Stimulated activated CD4-positive, alpha-beta T cell treated with anti-CD3 and anti-CD28 coated beads, Interleukin-12 subunit alpha, Interleukin-12 subunit beta, amount 100 ng/mL, for 4 hours (primary cell): ENCODE measurements at places on chromosomes 1 and 21.

DNA sequence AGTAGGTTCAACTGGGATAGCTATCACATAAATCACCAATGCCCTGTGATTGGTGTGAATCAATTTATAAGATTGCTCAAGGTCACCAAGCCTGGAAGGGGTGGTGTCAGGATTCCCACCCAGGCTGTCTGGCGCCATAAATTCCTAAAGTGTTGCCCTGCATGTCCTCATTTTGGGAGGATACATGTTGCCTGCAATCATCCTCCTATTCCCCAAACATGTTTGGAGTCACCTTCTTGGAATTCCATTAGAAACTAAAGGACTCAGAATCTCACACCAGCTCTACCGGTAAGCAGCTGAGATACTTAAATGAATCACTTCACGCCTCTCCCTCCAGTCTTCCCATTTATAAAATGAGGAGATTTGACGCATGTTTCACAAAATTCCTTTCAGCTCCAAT, 54.1 kb upstream of the SLC45A1 start:
- no peak for DNase-seq

DNA sequence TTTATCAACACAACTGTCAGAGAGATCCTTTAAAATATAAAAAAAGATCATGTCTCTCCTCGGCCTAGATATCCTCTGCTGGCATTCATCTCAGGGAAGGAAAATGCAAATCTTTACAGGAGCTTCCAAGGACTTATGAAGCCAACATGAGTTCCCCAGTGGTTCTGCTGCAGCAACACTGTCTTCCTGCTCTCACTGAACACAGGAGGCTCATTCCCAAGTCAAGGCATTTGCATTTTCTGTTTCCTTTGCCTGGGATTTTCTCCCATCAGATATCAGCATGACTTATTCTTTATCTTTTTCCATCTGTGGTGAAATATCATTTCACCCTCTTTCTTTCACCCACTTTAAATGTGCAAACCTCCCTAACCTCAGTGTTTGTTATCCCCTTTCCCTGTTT, 513.8 kb upstream of the ZP4 start:
- DNase-seq = no peak

- no peak for DNase-seq
Measured at GRCh38 chr1:75412616-75413015, 198.3 kb downstream of the SLC44A5 start.

DNA sequence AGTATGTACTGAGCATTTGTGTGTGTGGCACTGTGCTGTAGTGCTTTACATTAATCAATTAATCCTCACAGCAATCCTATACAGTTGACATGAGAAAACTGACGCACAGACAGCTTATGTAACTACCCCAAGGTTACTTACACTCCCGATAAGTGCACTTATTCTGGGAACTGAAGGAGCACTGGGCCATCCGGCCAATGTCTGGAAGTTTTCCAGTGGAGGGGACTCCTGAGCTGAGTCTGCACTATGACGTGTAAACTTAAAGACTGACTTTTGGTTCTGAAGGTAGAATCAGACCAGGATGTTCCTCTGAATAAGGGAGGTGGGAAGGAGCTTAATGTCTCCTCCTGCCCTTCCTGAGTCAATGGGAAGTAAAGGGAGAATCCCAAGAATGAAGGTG, 12.2 kb downstream of the TRABD2B start:
- DNase-seq = no peak

GRCh38 chr1:88433556-88433955, 250.5 kb upstream of the PKN2 start:
- DNase-seq = no peak

GRCh38 chr1:180123463-180123936, 31.2 kb upstream of the QSOX1 start:
- no peak for DNase-seq

DNA sequence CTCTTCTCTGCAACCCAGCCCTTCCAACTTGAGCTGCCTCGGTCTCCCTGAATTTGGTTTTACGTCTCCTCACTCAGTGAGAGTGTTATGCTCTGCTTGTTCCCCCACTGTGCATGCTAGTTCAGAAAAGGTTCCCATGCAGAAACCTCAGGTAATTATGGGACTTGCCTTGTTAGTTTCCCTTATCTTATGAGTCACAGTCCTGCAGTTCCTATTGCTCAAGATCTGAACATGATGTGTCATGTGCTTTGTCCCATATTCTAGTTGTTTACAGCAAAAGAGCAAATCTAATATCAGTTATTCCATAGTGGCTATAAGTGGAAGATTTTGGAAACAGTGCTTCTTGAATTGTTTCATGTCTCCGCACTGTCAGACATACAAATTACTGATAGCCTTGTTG, 74.4 kb downstream of the DUSP10 start:
- no peak for DNase-seq

- no peak for DNase-seq
Measured at GRCh38 chr1:59096501-59096900, 200.4 kb upstream of the FGGY start.

- DNase-seq = no peak
Measured at GRCh38 chr1:230713915-230714764, at the start of gene AGT. Gene AGT, minus strand, starts transcription at chr1:230714122. Its CDS starts 3,299 bp downstream, at chr1:230710823.

- DNase-seq = no peak
Measured at GRCh38 chr1:183630748-183631147, 4.8 kb downstream of the ARPC5 start.

DNA sequence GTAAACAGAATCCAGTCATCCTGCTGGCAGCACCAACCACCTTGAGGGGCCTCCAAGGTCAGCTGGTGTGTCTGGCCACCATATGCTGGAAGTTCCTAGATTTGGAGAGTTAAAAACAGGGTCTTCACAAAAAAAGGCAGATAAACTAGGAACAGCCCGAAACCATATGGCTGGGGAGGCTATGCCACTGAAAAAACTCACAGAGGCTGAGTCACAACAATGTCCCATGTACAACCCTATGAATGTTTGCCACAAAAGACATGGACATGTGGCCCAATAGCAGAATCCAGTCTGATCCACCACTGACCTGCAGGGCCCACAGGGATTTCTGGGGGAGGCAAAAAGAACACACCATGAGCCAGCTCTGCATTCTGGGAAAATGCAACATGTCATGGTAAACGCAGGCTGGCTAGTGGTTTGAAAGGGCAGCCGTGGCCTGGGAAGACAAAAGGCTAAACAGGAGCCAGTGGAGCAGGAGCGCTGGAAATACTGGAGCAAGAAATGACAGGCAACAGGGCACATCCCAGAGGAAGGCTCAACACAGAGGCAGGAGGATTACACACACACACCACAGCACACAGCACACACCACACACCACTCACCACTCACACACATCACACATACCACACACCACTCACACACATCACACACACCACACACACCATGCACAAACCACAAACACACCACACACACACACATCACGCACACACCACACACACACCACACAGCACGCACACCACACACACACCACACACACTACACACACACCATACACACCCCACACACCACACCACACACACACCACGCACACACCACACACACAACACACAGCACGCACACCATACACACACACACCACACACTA, 55.4 kb downstream of the HSF2BP start:
- DNase-seq = no peak

GRCh38 chr1:205510308-205510950, 6.0 kb downstream of the CDK18 start:
- DNase-seq = no peak

DNA sequence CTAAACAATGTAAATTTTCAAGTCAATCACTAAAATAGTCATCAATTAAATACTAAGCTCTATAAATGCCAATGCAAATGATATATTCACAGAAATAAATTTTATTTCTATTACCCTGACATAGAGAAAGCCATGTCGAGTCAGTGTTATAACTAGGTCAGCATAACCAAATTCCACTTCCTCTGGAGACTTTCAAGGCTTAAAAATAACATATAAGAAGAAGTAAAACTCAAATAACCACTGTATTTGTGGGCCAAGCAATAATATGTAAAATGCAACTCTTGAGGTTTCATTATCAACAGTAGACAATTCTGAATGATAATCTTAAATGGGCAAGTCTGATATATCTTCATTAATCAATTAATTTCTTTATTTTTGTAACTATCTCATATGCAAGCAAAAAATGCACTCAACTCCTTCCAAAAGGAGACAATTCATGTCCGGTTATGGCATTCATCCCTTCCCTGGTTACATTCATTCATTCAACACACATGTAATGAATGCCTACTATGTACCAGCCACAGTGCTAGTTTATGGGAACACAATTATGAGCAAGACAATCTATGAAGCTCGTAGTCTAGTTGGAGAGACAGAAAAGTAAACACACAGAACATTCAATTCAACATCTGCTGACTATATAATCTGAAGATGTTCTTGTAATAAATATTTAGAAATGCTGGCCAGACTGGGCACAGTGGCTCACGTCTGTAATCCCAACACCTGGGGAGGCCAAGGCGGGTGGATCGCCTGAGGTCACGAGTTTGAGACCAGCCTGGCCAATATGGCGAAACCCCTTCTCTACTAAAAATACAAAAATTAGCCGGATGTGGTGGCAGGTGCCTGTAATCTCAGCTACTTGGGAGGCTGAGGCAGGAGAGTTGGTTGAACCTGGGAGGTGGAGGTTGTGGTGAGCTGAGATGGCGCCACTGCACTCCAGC, 37.1 kb upstream of the CAP1 start:
- no peak for DNase-seq

DNA sequence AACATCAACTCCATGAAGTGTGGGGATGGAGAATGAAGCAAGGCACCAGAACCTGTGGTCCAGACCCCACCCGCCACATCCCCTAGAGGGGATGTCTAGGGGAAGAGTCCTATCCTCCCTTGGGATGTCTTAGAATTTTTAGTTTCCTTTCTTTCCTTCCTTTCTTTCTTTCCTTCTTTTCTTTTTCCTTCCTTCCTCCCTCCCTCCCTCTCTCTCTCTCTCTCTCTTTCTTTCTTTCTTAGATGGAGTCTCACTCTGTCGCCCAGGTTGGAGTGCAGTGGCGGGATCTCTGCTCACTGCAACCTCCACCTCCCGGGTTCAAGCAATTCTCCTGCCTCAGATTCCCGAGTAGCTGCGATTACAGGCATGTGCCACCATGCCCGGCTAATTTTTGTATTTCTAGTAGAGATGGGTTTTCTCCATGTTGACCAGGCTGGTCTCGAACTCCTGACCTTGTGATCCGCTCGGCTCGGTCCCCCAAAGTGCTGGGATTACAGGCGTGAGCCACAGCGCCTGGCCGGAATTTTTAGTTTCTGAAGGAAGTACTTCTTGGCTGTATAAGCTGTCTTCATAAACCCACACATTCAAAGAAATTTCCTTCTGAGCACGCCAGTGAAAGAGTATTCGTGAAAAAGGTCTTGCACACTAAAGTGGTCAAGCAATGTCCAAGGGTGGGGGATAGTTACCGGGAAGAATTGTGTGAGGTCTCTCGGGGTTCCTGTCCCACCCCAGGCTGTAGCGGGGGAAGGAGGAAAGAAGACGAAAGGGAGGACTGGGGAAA, 20.8 kb upstream of the LEFTY2 start:
- DNase-seq = no peak

GRCh38 chr1:205575294-205575885, 56.4 kb downstream of the ELK4 start:
- no peak for DNase-seq

- DNase-seq = no peak
Measured at GRCh38 chr1:81804312-81804711, 3.6 kb downstream of the ADGRL2 start.

GRCh38 chr1:91406773-91407389, 2.2 kb upstream of the HFM1 start:
- DNase-seq = no peak

DNA sequence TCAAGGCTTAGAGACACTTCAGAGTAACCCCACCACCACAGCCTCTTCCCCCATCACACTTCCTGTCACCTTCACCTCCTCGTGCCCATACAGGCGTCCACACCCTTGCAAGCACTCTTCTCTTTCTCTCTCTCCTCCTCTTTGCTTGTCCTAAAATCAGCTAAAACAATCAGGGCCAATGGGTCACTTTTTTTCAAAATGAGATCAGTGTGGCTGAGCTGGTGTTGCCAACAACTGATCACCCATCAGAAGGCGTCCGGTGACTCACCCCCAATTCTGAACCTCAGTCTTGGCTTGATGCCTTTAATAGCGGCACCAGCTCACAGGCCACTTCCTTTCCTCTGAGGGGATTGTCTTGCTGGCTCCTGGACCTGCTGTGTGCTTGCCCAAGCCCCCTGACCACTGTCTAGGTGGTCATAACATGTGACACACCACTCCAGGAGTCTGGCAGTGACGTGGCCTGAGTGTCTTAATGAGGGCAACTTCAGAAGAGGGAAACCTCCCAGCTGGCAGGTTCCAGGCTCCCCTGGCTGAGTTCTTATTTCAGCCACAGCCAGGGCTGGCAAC, 1.6 kb downstream of the DRAXIN start:
- no peak for DNase-seq

- DNase-seq = no peak
Measured at GRCh38 chr1:221947731-221948130, 205.8 kb upstream of the DUSP10 start.

DNA sequence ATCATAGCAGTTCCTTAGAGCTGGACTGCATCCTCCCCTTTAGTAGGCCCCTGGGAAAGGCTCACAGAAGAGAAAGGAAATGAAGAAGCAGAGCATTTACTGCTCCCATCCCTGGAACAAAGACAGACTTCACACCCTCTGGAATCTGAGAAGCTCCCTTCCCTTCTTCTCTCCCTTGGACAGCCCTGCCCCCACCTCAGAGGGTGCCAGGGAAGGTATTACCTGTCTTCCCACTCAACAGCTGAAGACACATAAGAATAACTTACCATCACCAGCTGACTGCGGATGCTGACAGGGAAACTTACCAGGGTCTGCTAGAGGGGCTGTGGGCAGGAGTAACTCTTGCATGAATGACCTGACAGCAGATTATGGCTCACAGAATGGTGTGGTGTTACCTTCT, 14.1 kb upstream of the FAAH start:
- no peak for DNase-seq

- DNase-seq = no peak
Measured at GRCh38 chr1:31581821-31582810, 5.8 kb downstream of the TINAGL1 start.

- no peak for DNase-seq
Measured at GRCh38 chr21:35933466-35933865, 126.9 kb downstream of the SETD4 start.

DNA sequence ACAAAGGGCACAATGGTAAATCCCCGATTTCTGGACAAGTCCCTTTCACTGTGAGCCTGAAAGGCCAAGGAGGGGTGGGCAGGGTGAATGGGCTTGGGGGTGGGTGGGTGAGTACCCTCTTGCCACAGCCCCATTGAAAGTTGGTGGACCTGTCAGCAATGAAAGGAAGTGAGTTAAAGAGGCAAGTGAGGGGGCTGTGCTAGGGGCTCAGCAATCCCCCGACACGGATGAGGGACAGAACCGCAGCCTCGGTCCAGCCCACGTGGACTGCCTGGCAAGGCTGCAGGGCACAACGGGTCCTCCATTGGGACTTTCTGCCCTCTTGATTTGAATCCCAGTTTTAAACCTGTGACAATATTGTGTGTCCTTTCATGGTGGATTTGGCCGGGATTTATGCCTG, 255.3 kb downstream of the FOXD2 start:
- no peak for DNase-seq

- no peak for DNase-seq
Measured at GRCh38 chr1:209431813-209432442, 151.6 kb upstream of the CAMK1G start.
